ENCODE measurements at places on chromosomes 16 and 17.

DNA sequence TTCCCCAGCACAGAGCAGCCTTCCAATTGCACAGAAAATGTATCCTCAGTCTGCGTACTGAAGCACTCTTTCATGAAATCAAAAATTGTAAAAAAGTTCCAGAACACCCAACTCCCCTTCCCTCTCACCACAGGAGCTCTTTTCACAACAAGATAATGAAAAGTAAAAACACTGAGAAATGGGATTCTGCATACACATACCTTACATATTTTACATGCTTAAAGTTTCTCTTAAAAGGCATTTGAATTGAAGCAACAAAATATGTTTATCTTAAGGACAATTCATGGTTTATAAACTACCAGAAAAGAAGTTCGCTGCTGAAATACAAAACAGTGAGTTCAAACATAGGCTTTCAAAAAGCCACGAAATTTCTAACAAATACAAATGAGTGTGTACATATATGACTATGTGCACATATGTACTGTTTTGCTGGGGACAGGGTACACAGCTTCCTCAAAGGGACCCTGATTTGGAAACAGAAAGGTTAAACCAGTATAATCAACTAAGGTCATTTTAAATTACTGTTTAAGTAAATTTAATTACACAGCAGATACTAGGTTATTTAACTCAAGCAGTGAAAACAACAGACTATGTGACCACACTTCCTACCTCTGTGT lies 33.8 kb downstream of the COG1 start:
- no peak for DNase-seq

GRCh38 chr16:68299571-68300453 lies 10.9 kb downstream of the SLC7A6OS start:
- DNase-seq: no peak

GRCh38 chr17:2802574-2802973 lies 6.3 kb downstream of the RAP1GAP2 start:
- no peak for DNase-seq

DNA sequence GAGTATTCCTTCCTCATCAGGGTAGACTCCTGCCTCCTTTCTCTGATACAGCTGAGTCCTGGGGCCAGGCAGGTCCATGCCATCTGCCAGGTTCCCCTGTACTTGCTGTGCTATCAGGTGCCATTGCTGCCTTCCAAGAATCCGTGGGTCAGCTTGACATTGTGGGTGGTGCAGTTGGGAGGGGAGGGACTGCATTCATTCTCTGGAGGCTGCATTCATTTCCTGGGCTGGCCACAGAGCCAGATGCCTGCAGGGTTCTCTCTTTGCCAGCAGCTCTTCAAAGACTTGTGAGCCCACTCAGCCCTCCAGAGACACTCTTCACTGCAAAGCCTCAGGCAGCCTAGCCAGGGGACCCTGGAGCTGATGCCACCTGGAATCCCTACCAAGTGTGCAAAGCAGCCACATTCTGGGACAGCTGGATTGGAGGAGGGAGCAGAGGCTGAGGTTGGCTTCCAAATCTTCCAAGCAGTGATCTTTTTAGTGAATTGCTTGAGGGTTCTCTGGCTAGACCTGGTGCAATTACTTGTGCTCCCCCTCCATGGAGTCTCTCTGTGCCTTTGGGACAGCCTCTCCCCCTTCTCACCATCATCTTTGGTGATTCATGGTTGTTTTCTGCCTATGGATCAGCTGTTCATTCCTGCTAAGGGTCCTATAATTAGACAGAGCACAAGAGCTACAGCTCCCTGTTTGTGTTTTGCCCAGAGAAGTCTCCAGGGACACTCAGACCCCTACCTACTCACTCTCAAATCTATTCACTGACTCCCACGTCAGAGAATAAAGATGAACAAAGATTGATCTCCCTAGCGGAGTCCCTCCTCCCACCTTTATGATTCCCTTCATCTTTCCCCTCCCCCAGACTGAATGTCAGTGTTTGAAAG lies 20.9 kb downstream of the ANKFN1 start:
- DNase-seq: no peak

DNA sequence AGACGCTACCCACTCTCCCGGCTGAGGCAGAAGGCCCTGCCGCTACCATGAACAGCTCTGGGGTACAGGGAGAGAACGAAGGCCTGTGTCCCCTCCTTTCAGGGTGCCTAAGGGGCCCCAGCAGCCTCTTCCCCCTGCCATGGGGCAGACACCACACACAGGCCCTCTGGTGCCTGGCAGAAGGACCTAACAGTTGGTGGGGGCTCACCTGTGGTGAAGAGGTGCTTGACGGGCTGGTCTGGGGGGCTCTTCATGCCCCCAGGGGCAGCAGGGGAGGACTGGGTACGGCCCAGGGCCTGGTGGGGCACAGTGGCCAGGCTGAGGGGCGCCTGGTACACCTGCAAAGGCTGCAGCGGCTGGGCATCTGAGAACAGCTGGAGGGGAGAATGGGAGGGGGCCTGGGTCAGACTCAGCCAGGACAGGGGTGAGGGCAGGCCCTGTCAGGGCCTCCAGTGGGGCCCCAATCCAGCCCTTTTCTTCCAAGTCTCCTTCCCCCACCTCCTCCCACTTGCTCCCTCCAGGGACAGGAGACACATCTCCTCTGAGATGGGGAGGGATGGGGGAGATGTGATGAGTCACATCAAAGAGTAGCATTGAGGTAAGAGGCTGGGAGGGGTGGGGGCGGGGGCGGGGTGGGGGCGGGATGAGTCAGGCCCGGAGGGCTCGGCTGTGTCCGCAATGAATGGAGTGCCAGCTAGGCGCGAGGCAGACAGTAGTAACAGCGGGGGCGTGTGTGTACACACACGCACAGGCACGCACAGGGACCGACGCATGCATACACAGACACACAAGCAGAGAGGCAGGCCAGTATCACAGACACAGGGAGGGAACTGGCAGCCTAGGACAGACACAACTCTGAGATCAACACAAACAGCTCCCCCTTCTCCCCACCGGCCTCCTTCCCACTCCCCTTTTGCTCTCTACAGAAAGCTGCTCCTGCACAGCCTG lies 16.1 kb downstream of the G6PC3 start:
- DNase-seq: peak; percentile 58

DNA sequence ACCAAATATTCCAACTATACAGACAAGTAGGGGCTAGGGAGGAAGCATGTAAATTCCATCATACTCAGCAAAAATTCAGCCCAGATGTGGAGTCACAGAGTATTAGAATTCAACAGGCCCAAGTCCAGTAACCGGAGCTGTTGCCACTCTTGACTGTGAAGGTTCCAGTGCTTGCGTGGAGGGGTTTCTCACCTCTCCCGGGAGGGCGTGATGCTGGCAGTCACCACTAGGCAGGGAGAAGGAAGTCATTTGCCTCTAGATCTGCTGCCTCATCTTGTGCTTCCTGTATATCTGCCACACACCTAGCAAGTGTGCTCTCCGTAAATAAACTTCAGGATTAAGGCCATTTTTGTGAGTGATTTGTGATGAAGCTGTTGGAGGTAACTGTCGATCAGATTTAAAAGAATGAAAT lies 1.0 kb upstream of the CKLF start:
- DNase-seq: peak; percentile 37

GRCh38 chr16:19172098-19172780 lies 4.2 kb downstream of the SYT17 start:
- DNase-seq: no peak

- no peak for DNase-seq
Observed at GRCh38 chr17:4891411-4892410, 7.6 kb upstream of the C17orf107 start.

DNA sequence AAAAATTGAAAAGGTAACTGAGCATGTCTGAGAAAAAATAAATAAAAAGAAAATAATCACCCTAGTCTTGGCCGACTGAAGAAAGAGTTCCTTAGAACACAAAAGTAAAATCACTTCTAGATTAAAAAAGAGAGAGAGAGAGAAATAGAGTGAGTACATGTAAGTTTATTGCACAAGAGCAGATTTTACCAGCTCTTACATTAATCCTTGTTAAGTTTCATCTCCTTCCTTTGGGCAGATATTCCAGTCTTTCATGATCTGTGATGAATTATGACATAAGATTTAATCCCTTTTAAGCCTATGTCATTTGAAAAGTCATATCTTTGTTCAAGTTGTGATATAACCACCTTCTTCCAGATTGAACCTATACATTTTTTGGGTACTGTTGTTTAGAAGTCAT lies 54.8 kb downstream of the NFAT5 start:
- DNase-seq: no peak

DNA sequence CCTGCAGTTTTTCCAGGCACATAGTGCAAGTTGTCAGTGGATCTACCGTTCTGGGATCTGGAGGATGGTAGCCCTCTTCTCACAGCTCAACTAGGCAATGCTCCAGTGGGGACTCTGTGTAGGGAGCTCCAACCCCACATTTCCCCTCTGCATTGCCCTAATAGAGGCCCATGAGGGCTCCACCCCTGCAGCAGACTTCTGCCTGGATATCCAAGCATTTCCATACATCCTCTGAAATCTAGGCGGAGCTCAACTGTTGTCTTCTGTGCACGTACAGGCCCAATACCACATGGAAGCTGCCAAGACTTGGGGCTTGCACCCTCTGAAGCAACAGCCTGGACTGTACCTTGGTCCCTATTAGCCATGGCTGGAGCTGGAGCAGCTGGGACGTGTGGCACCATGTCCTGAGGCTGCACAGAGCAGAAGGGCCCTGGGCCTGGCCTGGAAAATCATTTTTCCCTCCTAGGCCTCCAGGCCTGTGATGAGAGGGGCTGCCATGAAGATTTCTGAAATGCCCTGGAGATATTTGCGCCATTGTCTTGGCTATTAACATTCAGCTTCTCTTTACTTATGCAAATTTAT lies 10.9 kb upstream of the MILR1 start:
- no peak for DNase-seq

- DNase-seq: no peak
Observed at GRCh38 chr16:55876854-55877253, 1.7 kb upstream of the CES5A start.

DNA sequence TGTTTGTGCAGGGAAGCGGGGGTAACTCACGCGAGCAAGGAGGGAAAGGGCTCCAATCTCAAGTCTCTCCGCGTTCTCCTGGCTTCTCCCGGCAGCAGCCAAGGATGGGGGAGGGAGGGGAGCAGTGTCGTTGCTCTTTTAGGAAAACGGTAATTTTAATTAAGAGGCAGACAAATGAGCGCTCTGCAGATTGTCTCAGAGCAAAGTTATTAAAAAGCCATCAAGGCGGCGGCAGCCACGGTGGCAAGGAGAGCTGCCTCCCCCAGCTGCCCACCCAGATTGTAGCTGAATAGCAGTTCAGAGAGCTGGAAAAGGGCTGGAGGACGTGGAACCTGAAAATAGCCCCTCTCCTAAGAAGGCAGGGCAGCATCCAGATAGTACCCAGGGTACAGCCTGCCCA lies 11.6 kb downstream of the SRCIN1 start:
- no peak for DNase-seq

GRCh38 chr17:28725660-28726225 lies 290 bp downstream of the TLCD1 start:
- DNase-seq: no peak

DNA sequence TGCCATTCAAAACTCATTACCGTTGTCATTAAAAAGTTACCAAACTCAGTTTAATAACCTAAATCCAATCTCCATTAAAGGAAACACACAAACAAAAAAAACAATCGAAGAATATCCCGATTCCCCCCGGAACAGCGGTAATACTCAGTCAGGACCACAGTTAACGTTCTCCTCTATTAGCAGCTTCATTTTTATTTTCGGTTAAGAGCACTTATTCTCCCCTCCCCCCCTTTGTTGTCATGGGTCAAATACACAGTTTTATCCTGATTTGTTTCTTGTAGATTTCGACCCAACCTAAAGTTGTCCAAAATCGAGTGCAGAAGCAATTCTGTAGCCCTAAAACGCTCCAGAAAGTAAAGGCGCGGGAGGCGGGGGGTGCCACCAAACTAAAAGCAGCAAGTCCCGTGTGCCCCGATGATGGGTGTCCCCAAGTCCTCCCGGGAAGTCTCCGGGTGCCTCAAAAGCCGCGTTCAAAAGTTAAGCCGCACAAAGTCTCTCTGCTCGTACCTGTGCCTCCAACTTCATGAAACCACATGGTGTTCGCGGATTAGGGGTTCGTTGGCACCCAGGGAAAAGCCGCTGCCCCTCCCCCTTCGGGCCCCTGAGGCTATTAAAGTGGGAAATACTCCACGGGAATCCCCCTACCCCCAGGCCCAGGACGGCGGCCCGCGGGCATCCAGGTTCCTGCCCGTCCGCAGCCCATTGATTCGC lies 996 bp downstream of the SUMO2 start:
- peak; percentile 29 for DNase-seq

DNA sequence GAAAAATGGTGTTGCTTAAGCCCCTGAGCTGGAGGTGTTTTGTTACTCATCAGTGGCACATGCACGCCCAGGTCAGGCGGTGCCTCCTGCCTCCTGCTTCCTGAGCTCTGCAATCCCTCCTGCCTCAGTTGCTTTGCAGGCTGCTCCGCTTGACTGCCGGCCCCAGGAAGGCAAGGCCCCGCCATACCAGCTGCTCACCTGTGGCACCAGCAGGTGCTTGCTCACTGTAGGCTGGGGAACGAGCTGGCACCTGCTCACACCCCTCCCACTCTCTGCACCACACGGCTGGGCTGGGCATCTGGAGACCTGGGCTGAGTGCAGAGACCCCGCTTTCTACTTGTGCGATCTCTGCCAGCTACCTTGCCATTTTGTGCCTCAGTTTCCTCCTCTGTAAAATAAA lies 200.2 kb downstream of the RBFOX3 start:
- DNase-seq: no peak

DNA sequence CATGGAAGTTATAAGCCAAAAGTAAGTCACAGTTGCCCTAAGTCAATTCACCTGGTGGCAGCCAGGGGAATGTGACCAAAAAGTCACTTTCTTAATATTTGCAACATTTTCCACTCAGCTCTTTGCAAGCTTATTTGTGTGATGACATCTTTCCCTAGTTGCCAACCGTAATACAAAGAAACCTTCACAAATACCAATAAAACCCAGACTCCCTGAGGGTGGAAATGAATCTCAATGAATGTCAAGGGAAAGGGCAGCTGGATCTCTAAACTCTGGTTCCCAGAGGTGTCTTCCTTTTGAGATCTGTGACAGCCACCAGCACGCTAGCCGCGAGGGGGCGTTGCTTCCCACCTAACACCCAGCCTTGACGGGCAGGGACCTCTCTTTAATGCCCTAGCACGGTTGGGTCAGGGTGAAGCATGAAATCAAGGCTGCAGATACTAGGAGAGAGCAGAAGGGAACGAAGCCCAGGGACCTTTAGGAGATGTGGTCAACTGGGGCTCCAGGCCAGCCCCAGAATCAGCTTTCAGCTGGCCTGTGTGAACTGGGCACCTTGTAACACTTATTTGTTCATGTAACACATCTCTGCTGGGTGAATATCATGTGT lies 82.2 kb downstream of the CMC2 start:
- peak; percentile 14 for DNase-seq

GRCh38 chr17:5921512-5922282 lies 148.5 kb upstream of the WSCD1 start:
- DNase-seq: no peak

DNA sequence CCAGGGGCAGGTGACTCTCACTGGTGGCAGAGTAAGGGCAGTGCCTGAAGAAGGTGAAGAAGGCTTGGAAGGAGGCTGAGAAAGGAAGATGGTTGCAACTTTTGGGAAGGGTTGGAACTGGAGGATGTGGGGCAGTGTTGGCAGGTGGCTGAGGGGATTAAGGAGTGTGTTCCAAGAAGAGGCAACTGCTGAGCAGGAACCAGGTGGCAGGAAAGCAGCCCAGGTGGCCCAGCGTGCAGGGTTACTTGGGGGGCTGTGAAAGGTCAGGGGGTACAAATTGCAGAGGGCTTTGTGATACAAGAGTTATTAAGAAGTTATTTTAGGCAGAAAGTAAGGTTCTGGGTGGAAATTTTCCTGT lies 28.6 kb downstream of the WSCD1 start:
- DNase-seq: no peak

- no peak for DNase-seq
Observed at GRCh38 chr17:47813077-47813476, 8.5 kb downstream of the OSBPL7 start.

GRCh38 chr17:32471652-32472051 lies 15.1 kb upstream of the CDK5R1 start:
- DNase-seq: no peak
